ENCODE measurements at places on chromosomes 13 and 19.

DNA sequence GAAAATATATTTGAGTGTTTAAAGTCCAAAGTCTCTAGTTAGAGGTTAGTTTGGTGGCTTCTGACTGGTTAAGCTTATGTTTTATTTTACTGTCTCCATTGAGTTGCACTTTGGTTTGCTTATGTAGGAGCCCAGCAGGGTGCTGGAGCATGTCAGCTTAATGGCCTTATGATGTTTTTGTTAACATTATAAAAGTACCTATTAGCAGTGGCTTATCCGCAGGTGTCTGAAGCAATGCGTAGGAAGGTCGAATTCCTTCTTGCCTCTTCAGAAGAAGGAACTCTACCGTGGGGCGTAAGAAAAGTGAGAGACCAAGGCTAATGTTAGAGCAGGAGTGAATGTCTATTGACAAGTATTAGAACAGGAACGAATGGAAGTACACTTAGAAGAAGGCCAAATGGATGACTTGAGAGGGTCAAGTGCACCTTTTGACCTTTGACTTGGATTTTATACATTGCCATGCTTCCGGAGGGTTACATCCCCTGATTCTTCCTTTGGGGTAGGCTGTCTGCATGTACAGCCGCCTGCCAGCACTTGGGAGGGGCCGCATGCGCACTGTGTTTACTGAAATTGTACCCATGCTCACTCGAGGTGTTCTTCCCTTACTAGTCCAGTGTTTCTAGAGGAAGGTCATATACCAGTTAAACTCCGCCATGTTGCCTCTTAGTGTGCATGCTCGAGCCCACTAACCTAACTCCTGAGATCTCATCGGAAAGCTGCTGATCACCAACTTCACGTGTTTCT is 793.9 kb upstream of the PCDH9 start:
- DNase-seq = no peak

DNA sequence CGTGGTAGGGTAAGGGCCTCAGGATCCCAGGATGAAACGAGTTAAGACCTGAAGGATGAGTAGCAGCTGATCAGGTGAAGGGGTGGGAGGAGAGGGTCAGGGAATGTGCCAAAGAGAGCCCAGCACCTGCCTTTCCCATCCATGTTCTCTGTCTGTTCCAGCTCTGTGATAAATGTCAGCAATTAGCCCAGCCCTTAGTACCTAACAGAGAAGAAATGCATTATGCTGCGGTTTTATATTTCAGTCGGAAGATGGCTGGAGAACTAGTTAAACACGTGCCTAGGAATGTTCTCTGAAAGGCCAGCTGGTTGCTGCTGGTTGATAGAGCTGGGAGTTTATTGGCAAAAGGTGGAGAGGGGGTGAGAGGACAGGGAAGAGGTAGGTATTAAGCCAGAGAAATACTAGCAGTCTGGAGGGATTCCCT is 268.2 kb downstream of the SHISA2 start:
- no peak for DNase-seq

GRCh38 chr13:114067381-114067885 is 65.0 kb downstream of the RASA3 start:
- no peak for DNase-seq

- no peak for DNase-seq
These were observed 9.8 kb downstream of the CLEC4M start for GRCh38 chr19:7772752-7773291.

GRCh38 chr13:107534548-107534947 is 680.8 kb downstream of the LIG4 start:
- DNase-seq = no peak

DNA sequence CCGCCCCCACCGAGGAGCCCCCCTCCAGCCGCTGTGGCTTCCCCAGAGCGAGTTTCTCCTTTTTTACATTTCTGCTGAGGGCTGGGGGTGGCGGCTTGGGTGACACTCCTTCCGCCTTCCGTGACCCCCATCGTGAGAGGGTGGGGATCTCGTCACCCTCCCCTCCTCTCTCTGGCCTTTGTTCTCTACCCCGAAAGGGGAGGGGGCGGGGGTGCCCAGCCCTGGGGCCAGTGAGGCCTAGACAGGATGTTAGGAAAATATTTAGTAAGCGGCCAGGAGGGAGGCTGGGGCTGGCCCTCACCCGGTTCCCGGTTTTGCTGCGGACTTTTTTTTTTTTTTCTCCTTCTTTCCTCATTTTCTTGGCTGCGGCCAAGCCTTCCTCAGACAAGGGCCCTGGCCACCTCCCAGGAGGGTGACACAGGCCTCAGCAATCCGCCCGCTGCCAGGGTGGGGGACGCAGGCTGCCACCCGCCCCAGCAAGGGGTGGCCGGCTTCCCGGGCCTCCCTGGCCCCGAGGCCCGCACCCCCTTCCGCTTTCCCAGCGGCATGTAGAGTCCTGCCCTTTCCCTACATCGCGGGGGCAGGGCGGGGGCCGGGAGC is 3.9 kb downstream of the MIDN start:
- no peak for DNase-seq

GRCh38 chr19:51820011-51820410 is 25.1 kb downstream of the FPR3 start:
- DNase-seq = no peak

DNA sequence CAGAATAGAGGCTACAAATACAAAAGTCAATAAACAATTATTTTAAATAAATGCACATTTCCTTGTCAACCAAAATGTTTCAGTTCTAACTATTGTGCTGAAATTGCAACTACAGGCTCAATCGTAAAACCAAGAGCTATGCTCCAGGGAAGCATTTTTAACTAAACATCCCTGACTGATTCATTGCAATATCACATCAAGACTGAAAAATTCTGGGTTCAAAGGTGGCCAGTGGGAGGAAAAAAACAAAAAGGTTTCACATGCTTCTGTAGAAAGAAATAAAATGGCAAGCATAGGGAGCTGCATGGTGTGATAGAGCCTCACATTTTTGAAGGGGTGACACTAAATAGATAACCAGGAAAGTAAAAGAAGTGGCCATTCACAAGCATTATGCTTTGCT is 862.8 kb downstream of the PCDH9 start:
- no peak for DNase-seq

- peak; percentile 23 for DNase-seq
These were observed 53.0 kb upstream of the ZNF254 start for GRCh38 chr19:24033963-24034342.

DNA sequence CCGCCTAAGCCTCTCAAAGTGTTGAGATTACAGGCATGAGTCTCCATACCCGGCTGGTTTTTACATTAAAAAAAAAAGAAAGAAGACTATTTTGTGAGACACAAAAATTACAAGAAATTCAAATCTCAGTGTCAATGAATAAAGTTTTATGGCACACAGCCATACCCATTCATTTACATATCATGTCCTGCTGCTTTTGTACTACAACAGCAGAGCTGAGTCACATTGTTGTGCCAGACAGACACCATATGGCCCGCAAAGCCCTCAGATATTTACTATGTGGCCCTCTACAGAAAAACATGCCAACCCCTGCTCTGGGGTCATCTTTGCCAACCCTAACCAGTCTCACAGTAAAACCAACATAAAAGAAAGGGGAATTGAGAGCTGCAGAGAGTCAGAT is 5.3 kb downstream of the SMIM7 start:
- no peak for DNase-seq

DNA sequence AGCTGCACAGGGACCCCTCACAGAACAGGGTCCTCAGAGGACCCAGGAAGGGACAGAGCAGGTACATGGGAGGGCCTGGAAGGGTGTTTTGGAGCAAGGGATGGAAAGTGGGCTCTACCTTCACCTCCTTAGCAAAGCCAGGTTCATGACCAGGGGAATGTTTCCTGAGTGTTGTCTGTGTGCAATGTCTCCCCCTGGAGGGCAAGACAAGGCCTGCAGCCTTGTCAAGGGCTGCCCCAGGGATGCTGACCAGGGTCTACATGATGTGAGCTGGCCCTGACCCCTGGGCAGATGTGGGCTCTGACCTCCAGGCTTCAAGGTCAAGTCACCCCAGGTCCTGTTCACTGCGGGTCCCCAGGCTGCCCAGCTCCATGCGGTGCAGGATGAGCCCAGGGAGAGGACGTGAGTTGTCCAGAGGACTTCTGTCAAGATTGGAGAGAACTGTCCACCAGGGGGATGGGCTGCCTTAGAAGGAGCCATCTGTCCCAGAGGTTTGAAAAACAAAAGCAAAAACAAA is 1.0 kb upstream of the CEACAM1 start:
- peak; percentile 34 for DNase-seq

DNA sequence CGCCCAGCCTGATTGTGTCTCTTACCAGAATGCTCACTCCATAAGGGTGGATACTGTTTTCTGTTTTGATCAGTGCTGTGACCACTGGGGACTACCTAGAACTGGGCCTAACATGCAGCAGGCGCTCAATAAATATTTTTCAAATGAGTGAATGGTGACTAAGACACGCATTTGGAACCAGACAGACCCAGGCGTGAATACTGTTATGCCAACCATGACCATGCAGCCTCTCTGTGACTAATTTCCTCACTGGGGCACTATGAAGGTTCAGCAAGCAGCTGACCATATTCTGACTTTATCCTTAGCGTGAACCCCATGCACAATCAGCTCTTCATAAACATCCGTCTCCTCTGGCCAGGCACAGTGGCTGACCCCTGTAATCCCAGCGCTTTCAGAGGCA is 13.0 kb upstream of the SPC24 start:
- no peak for DNase-seq

DNA sequence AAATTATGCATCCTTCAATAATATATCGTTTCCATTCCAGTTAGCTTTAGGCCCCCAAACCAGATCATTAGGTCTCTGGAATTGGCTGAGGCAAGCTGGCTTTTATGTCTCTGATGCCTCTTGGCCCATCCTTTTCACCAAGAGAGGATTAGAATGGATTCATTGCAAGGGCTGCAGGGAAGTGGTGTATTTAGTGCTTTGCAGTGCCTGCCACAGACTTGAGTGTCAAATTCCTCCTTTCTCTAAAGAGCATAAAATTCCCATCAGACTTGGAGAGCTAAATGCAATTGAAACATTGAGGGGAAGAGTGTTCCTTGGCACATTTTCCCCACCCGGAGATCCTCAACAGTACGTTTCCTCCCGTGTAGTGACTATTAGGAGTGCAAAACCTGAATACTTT is 302.6 kb downstream of the ATP8A2 start:
- no peak for DNase-seq

DNA sequence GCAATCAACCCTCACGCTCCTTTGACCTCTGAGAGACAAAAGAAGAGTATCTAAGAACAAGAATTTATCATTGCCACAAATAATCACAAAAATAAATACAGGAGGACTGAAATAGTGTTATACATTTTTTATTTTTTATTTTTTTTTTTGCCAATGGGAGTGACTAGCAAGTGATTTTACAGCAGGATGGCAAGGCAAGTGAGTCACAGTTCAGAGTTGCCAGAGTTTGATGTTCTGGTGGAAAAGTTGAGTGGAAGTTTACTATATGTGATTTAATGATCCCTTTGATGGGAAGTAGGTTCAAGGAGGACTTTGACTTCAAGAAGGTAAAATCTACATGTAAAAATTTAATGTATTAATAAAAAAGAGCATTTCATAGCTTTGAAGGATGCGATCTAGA is 2691.4 kb downstream of the PCDH9 start:
- no peak for DNase-seq

GRCh38 chr19:42540071-42540553 is 11.8 kb upstream of the CEACAM1 start:
- DNase-seq = peak; percentile 9

- DNase-seq = no peak
These were observed 304.1 kb downstream of the ENOX1 start for GRCh38 chr13:43482641-43483040.

DNA sequence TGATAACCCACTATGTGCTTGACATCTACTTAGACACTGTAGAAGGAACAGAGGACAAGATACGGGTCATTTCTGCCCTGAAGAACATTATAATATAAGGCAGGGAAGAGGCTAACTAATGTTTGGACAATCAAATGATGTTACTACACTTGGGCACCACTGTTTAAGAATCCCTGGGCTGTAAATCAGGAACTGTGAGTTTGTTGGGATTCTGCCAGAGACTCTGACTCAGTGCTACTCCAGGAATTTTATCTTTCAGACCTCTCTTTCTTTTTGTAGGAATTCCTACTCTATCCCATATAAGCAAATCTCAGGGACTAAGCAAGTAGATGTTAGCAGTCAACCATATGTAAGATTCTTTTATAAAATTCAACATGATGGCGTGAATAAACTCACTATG is 3.1 kb upstream of the ZNF471 start:
- no peak for DNase-seq

DNA sequence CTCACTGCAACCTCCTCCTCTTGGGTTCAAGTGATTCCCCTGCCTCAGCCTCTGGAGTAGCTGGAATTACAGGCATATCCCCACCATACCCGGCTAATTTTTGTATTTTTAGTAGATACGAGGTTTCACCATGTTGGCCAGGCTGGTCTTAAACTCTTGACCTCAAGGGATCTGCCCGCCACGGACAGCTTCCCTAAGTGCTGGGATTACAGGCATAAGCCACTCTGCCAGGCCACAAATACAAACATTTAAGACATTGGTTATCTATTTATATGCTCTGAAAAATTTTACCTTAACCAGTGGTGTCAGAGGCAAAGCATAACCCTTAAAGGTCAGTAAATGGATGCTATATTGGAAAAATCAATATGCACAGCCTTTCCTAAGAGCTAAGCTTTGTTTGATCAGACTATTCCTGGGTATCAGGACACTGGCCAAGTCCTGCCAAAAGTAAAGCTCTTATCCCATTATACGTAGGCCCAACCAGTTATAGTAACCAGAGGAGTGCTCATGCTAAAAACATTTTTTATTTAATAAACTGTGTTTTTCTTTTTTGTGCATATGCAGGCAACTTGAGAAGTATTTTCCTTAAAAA is 56.4 kb upstream of the STARD13 start:
- DNase-seq = no peak

DNA sequence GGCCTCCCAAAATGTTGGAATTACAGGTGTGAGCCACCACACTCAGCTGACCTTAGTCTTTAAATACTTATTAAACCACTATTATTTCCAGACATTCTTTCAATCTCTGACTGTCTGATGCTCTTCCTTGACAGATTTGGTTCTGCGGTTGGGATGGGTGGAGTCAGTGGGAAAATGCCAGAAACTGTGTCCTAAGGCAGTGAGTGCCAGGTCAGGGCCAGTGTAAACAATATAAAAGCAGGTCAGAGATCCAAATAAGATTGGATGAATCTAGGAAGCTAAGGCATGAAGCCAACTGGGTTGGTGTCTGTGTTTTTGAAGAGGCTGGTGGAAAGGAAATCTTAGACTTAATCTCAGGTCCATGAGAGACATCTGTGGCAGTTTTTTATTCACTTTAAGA is 74.7 kb downstream of the KLF5 start:
- no peak for DNase-seq
